ENCODE measurements at places on chromosomes 4 and X. TPM values are rescaled to one million over a fixed set of nuclear protein-coding genes. Genes with fewer than 3 reads are reported as not detected.

SPANXN3 gene
- not detected for total RNA-seq

SHROOM2 gene
- 4.4 TPM for total RNA-seq

MAPK10 gene
- total RNA-seq = 0.83 TPM

DNA sequence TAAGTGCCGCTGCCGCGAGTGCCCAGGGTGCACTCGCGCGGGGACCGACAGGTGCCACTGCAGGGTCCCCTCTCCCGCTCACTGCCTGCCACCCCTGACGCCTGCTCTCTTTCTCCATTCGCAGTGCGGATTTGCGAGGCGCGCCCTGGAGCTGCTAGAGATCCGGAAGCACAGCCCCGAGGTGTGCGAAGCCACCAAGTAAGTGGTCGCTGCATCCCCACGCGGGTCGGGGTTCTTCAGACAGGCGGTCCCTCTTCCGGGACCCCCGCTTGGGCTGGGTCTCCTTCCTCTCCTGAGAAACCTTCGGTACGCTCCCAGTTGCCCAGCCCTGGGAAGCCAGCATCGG, 547 bp downstream of the GUCY1A1 start:
- no peak for DNase-seq

DNA sequence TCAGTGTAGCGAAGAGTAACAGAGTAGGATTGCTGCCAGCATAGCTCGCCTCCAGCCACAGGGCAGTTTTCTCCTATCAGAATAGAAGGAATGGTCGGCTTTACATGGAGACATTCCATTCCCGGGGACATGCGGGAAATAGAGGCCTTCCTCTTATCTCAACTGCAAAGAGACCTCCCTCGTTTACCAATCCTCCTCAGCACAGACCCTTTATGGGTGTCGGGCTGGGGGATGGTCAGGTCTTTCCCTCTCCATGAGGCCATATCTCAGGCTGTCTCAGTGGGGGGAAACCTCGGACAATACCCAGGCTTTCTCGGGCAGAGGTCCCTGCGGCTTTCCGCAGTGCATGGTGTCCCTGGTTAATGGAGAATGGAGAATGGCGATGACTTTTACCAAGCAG, 285.0 kb downstream of the ASMT start:
- DNase-seq = no peak

TDO2 gene
- 0.29 TPM for total RNA-seq

GRCh38 chrX:108704839-108705238, 31.5 kb downstream of the IRS4 start:
- no peak for DNase-seq

Data from SK-MEL-5 (cell line).